ENCODE measurements at places on chromosomes 16 and 17.

- DNase-seq: no peak
Observed at GRCh38 chr17:61770043-61770442, 93.3 kb downstream of the BRIP1 start.

DNA sequence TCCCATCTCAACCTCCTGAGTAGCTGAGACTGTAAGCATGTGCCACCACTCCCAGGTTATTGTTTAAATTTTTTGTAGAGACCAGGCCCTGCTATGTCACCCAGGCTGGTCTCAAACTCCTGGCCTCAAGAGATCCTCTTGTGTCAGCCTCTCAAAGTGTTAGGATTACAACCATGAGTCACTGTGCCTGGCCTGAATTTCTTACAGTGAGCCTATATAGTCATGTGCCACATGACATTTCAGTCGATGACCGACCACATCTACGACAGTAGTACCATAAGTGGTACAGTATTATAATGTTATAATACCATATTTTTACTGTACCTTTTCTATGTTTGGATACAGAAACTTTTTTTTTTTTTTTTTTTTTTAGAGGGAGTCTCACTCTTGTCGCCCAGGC lies 195.3 kb downstream of the STX8 start:
- DNase-seq: no peak

DNA sequence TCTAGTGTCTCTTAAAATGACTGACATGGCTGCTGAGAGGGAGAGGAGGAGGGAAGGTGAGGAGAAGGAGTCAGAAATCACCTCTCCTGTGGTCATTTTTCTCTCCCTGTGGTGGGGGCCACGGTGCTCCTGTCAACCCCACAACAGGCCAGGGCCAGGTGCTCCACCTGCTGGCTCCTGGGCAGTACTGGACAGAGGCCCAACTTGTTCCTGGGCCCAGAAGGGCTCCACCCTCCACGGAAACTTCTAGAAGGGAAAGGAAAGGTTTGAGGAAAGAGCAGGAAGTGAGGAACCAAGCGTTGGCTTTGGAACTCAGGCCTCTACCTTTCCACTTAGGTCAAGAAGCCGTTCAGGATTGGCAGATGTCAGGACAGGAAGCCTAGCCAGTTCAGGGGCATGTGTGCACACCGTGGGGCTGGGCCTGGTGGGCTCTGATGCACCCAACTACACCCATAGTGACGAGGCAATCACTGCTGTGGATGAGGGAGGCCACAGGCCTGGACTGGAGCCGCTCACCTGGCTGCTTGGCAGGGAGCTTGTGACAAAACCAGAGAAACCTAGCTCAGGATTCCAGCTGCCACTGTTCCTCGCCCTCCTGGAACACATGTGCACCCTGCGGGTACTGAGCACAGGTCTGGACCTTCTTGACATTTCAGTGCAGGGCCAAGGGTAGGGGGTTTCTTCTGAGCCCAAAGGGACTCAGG lies 36.1 kb downstream of the WNT3 start:
- DNase-seq: no peak

GRCh38 chr17:62822080-62822904 lies 14.2 kb upstream of the MARCHF10 start:
- DNase-seq: no peak

DNA sequence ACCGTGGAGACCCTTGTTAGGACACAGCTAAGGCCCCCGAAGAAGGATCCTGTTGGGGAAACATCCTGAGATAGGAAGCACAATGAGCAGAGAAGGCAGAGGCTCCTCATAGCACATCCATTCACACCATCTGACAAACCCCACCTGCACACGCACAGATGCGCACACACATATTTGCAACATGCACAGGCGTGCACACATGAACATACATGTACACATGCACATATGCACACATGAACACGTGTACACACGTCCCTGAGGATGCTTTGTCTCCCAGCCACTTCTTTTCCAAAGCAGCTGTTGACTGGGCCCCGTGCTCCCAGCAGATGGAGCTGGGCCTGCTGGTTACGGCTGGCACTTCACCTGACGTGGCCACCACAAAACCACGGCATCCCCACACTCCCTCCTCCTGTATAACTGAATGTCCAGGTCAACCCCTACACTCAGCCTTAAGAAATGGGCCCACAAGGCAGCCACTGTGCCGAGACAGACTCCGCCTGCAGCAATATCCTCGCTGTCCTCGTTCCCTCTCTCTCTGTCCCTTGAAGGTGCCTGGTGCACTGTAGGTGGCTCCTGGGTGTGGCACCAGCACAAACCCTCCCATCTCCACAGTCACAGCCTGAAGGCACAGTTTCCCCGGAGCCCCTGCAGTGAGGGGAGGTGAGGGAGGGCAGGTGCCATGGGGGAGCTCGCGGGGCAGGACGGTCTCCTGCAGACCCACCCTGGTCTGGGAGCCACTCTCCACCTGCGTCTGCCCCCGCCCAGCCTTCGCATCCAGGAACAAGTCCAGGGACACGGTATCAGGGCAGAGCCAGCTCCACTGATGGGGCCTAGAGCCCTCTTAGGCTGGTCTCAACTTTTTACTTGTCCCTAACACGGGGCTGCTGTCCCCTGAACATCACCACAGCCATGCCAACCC lies 183.0 kb downstream of the RBFOX3 start:
- DNase-seq: no peak

DNA sequence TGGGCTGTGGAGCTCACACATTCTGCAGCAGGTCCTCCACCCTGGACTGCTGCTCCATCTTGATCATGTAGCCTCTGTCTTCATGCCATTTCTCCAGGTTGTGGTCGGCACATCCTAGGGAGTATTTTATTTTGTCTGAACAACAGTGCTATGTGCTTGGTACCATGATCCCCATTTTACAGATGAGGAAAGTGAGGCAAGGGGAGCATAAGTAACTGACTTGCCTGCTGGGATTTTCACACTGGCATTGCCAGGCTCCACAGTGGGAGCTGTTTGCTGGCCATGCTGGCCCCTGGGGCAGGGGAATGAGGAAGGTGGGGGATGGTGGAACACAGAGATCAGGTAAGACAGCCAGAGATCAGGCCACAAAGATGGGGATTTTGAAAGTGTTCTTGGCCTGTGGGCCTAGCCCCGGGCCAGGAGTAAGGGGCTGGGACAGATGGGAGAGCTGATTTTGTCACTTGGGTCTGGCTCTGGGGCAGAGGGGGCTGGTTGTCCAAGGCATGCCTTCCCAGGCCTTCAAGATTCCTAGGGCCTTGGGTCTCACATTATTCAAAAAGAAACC lies 9.3 kb upstream of the ZNF500 start:
- no peak for DNase-seq

DNA sequence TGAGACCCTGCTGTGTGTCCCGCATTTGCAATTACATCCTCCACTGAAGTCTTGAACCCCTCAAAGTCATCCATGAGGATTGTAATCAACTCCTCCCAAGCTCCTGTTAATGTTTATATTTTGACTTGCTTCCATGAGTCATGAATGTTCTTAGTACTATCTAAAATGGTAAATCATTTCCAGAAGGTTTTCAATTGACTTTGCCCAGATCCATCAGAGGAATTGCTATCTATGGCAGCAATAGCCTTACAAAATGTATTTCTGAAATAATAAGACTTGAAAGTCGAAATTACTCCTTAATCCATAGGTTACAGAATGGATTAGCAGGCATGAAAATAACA lies 2.5 kb upstream of the C16orf87 start:
- DNase-seq: no peak

DNA sequence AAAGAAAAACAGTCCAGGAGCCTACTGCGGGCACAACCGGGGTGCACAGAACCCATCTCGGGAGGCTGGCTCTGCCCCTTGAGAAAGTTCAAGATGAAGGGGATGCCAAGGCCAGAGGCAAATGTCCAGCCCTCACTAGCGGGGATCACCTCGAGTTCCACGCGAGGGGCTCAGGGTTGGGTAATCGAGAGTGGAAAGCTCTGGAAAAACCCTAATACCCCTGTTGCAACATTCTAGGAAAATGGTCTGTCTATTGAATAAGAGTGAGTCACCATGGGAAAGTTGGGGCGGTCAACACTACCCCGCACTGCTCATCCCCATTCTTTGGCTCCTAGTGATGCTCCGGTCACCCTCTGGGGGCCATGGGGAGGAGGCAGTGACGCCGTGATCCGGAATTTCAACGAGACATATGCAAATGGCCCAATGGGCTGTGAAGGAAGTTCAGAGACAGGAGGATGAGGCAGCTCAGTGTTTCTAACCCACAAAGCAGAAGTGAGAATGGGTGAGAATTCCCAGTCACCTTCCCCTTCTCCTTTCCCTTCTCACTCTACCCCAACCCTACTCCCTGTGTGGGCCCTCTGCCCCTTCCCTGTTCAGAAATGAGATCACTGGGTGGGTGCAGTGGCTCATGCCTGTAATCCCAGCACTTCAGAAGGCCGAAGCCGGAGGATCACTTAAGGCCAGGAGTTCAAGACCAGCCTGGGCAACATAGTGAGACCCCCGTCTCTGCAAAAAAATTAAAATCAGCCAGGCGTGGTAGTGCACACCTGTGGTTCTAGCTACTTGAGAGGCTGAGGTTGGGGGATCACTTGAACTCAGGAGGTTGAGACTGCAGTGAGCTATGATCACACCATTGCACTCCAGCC lies 22.4 kb downstream of the SOCS3 start:
- no peak for DNase-seq

DNA sequence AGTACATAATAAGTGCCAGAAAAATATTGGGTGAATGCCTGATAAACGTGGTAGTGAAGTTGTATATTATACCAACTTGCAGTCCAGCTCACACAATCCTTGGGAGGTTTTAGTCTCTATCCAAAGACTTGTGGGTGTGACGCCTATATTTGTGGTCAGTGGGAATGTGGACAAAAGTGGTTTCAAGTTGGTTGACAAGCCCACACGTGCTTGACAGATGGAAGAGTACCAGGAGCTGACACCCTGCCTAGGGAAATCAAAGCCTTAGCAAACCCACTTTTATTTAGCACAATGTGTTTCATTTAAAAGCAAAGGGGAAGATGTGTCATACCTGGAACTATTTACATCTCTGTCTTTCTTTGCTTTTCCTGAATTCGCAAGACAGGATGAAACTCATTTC lies 79.0 kb downstream of the CA10 start:
- no peak for DNase-seq

DNA sequence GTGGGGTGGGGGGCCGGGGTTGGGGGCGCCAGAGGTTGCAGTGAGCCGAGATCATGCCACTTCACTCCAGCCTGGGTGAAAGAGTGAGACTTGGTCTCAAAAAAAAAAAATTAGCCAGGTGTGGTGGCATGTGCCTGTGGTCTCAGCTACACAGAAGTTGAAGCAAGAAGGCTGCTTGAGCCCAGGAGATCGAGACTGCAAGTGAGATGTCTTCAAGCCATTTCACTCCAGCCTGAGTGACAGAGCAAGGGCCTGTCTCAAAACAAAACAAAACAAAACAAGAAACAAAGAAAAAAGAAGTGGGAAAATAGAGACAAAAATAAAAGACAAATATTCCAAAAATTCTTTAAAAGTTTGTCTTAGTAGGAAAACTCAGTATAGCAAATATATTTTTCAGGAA lies 135.1 kb upstream of the CORO6 start:
- DNase-seq: no peak

DNA sequence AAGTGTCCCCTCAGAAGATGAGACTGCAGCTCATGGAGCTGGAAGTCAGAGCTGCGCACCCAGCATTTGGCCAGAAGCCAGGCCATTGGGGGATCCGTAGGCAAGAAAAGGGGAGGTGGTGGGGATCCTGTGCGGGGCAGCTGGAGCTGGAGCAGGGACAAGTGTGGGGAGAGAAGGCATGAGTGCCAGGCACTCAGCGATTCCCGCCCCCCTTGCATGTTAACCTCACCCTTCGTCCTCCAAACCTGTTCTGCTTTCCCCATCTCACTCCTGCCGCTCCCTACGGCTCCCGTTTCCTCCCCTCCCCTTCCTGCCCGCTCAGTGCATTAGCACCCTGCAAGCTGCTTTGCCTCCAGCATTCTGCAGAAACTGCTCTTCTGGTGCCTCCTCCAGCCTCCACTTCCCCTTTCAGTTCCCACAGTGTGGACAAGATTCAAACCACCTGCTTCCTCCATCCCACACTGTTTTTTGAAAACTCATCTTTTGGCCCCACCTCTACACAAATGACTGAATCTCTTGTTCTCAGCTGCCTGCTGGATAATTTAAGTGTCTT lies 5.6 kb downstream of the ALOX15 start:
- DNase-seq: no peak

DNA sequence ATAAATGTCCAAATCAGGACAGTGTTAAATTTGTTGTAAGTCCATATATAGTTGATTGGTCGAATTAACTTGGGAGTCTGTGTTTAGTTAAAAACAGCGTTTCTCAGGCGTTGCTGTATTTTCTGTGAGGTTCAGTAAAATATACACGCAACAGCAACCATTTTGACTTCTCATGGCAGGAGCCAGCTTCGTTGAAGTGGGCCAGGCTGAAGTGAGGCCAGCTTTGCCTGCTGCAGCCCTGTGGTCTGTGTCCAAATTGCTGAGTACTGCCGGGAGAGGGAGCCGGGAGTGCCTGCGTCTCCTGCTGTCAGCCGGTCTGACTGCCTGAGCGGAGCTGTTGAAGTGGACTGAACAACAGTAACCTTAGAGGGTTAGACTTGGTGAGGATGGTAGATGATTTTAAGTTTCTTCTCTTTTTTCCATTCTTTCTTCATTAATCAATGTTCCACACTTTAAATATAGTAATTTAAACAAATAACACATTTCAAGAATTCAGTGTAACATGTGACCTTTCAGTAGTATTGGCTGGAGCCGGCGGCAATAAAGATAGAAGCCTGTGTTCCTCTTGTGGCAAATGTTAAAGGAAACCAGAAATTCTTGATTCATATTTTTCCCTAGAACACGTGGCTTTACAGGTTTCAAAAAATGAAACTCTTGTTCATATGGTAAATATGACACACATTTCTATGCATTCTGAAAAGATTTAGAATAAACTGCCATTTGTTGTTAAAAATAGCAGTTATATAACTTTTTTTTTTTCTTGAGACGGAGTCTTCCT lies 37.0 kb upstream of the ZNF750 start:
- no peak for DNase-seq

GRCh38 chr16:85367485-85367884 lies 245.6 kb upstream of the GSE1 start:
- DNase-seq: no peak

GRCh38 chr16:15966836-15967546 lies 17.6 kb downstream of the ABCC1 start:
- no peak for DNase-seq

GRCh38 chr16:68760671-68761275 lies 23.7 kb downstream of the CDH1 start:
- no peak for DNase-seq

DNA sequence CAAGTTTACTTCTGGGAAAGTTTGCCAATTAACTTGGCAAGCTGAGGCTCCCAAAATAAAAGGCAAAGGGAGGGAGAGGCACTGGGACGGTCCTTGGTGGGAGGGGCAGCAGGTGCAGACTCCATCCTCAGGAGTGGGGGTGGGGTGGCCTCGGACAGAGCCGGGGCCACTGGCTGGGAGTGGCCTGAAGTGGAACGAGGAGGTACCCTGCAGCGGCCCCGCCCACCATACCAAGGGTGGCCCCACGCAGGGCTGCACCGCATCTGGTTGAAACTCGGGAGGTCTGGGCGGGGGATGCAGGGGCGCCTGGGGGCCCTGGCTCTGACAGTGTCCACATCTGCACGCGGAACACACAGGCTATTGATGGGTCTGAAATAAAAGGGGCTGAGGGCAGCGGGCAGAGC lies 42.4 kb upstream of the SLC38A10 start:
- no peak for DNase-seq

GRCh38 chr17:1365445-1366039 lies 34.5 kb downstream of the YWHAE start:
- peak; percentile 28 for DNase-seq

GRCh38 chr16:62610291-62610690 lies 574.1 kb upstream of the CDH8 start:
- no peak for DNase-seq

GRCh38 chr17:8724451-8724850 lies 20.2 kb downstream of the CCDC42 start:
- DNase-seq: no peak

- no peak for DNase-seq
Observed at GRCh38 chr16:31869511-31870201, 4.0 kb upstream of the ZNF267 start.
